ENCODE measurements at places on chromosomes 1 and 21.

GRCh38 chr21:43330306-43330881 lies 96.5 kb downstream of the SIK1 start:
- no peak for DNase-seq

DNA sequence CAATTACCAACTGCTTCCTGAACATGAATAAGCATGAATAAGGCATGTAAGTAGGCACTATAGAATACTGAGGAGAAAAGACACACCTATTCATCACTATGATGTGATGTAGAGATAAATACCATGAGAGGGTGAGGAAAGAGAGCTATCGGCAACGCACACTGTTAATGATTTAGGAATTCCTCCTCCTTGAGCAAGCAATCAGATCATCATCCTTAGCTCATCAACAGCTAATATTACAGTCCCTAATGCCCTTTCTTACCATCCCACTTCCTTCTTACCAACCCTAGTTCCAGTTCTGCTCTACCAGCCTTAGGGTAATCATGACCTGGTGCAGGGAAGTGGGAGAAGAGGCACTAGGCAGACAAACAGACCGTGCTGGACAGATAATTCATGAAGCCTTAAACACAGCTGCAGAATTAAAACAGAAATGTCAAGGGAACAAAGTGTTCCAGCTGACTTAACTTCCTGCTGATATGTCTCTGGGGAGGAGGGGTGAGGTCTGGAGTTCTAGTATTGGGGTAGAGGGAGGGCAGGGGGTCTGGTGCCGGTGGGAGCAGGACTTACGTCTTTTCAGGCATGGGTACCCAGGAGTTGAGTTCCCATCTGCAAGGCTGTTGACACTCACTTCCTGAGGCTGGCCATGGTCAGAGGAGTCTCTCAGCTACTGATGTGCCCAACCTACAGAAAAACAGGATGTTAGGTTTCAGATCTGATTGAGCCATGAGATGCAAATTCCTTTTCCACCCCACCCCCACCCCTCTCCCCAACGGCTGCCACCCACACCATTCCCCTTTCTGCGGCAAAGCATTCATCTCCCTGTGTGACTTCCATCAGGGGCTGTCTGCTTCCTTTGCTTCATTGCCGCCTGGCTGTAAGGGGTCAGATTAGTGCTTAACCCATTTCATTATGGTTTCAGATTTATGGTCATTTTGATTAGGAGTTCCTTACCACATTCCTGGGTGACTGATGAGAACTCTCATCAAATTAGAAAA lies 12.6 kb upstream of the RCSD1 start:
- DNase-seq, result no peak

DNA sequence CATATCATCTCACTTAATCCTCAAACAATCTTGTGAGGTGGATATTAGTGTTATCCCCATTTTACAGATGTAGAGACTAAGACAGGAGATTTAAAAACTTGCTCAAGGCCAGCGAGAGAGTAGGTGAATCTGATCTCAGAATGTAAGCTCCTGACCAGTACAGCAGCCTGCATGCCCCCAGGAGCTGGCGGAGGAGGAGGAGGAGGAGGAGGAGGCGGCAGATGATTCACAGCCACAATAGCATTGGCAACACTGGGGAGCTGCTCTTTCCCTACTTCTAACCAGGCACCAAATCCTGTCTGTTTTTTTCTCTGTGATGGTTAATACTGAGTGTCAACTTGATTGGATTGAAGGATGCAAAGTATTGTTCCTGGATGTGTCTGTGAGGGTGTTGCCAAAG lies 243.2 kb downstream of the ATG4C start:
- no peak for DNase-seq

- DNase-seq, result no peak
Observed at GRCh38 chr1:34822202-34822601, 29.4 kb downstream of the GJA4 start.

DNA sequence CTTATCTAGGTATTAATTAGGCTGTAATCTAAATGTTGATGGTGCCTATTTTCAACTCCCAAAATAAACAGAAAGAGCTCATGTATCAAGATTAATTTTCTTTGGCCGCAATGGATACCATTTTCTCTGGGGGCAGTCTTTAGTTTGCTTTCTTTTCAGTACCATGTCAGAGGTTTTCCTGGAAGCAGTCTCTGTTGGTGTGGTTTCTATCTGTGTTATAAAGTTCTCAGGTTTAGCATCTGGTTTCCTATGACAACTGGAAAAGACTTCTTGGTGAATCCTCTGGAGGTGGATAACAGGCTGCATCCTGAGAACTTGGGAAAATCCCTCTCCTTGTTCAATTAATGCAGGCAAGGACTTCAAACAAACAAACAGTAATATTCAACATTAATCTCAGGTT lies 38.7 kb upstream of the BATF3 start:
- DNase-seq, result no peak

- peak; percentile 85 for DNase-seq
Observed at GRCh38 chr1:25858906-25859789, at the start of gene AUNIP. TSS of gene AUNIP (minus strand) at chr1:25859457. CDS start at chr1:25859357, 100 bp downstream.

DNA sequence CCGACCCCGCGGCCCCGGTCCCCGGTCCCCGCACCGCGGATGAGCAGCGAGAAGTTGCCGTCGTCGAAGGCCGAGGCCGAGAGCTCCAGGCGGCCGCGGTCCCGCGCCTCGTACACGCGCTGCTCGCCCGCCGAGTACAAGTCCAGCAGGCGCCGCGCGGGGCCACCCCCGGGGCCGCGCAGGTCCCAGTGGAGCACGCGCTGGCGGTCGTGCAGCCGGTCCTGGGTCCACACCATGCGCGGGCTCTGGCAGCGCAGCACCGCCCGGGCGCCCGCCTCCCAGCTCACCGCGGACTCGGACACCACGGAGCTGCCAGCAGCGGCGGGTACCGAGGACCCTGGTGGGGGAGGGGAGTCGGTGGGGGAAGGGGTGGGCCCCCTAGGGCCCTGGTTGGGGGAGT lies 2.9 kb downstream of the MXRA8 start:
- no peak for DNase-seq

DNA sequence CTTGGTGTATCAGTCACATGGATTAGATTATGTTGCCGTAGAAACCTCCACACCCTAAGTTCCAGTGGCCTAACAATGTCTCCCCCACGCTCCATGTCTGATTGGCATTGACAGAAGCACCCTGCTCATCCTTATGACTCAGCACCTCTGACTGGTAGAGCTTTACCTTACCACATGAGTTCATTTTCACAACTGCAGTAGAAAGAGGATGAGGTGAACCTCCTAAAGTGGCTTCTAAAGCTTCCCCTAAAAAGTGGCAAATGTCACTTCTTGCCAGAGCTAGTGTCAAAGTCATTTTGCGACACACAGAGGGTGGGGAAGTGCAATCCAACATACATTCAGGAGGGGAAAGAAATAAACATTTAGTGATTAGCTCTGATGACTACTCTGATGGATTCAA lies 30.6 kb upstream of the LYPD8 start:
- DNase-seq, result no peak

DNA sequence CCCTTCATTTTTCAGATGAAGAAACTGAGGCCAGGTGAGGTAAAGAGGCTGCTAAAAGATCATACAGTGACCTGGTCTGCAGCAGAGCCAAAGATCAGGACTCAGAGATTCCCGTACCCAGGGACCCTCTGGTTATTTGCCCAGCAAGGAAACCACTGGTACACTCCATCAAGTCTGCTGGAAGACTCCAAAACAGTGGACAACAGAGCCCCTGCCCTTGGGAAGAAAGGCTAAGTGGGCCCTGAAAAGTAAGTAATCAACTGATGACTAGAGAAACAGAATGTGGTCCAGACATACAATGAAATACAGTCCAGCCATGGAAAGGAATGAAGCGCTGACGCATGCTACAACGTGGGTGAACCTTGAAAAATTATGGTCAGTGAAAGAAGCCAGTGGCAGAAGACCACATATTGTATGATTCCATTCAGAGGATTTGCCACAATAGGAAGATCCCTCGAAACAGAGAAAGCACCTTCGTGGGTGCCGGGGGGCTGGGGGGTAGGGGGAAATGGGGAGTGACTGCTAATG lies 106.4 kb downstream of the ETS2 start:
- DNase-seq, result no peak

DNA sequence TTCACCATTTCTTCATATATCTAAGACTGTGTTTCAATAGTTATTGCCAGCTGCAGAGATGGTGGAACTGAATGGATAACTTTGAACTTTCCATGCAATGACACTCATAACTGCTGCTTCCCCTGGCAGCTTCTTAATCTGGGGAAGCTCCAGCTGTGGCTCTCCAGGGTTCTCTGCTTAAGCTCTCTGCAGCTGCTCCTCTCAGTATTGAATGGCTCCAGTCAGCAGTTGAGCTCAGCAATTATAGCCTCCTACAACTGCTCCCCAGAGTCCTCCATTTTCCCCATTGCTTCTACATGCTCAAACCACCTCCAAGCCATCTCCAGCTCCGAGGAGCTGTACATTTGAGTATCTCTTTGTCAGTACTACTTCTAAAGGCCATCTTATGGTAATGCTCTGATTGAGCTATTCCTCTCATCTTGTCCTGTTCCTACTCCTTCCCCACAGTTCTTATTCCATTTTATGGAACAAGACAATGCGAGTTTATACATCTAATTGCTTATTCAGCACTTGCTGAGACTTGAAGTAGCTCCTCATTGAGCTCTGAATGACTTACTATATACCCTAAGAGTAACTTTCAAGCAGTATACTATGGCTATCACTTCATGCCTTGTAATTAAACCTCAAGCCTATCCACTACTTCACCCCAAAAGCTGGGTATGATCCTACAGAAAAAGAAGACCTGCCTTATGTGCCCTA lies 362.4 kb downstream of the NEGR1 start:
- no peak for DNase-seq

GRCh38 chr1:226654668-226655055 lies 84.4 kb downstream of the ITPKB start:
- DNase-seq, result no peak

DNA sequence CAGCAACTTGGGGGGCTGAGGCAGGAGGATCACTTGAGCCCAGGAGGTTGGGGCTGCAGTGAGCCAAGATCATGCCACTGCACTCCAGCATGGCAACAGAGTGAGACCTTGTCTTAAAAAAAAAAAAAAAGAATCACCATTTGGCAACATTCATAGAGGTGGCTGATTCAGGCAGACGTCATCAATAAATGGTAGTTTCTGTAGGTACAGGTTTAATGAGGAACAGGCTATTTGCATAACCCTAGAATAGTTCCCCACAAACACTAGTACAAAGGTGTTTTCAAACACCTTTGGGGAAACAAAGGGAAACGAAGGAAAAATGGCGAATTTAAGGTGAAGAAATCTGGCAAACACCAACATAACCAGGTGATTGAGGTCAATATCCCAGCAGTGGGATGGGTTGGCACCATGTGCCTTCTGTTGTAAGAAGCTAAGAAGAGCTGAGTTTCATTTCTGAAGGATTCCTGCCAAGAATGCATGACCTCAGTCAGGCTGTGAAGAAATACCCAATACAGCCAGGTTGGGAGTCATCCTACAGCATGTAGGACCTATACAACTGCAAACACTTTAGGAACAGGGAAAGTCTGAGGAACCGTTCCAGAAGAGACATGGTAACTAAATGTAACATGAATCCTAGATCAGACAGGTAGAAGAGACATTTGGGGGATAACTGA lies 5.6 kb downstream of the LPAR3 start:
- no peak for DNase-seq

GRCh38 chr1:210684466-210685294 lies 356.0 kb downstream of the HHAT start:
- DNase-seq, result no peak

- no peak for DNase-seq
Observed at GRCh38 chr1:220701974-220702373, 11.8 kb downstream of the C1orf115 start.

GRCh38 chr1:201750934-201751333 lies 78.0 kb upstream of the IPO9 start:
- no peak for DNase-seq

DNA sequence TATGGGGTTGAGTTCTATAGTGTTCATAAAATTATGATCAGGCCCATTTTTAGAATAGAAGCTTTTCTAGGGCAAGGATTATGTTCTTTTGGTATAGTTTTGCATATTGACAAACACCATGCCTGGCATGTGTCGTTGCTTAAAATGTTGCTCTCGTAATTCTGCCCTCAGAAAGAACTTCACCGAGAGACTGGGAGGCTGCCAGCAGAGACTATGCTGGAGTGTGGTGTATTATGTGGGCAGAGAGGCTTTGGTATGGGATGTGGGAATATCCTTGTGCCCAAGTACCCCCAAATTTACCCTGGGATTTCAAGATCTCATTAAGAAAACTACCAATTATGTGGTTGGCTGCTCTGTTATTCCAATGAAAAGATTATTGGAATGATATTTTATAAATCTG lies 27.9 kb downstream of the PGM1 start:
- no peak for DNase-seq

- no peak for DNase-seq
Observed at GRCh38 chr1:201452866-201453265, 16.1 kb downstream of the PHLDA3 start.

DNA sequence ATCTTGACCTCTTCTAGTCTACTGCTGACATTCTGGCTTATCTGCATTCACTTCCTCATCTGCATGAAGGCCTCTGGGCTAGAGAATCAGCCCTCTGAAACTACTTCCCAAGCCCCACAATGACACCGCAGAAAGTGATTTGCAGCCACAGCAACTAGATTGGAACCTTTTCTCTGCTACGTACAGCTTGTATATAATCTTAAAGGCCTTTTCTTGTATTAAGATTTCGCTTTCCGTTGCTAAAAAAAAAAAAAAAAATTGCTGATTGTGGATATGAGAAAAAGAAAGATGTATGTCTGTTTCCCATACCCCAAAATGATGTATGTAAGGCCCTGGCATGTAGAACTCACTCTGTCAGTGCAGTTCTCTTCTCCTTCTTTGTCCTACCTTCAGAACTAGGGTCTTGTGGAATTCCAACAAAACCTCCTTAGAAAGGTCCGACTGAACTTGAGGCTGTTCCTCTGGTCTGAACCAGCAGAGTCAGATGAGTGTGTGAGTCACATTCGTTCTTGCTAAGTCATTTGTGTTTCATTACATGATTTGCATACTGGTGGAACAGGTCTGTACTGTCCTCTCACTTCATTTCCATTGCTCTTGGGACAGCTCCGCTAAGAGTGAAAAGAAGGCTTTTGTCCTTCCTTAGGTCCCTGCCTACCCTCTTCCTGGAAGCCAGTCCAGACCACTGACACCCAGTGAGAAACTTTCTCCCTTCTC lies 62.7 kb downstream of the PLPP3 start:
- no peak for DNase-seq

DNA sequence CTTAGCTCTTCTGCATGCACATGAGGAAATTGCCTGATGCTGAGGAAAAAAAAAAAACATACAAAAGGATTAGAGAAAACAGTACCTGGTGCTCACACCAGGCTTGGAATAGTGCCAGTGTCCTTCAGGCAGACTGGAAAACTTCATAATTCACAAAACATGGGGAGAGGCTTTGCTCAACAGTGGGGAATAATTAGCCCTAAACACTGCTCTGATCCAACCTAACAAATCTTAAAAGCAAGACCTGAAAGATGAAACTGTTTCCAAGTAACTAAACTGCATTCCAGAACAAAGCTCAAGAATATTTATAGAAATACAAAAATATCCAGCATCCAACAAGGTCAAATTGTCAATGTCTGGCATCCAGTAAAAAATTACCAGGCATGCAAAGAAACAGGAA lies 124.8 kb downstream of the AK5 start:
- DNase-seq, result no peak

Measured in activated CD8-positive, alpha-beta memory T cell treated with anti-CD3 and anti-CD28 coated beads for 1 hour (primary cell).